Activated CD8-positive, alpha-beta memory T cell treated with anti-CD3 and anti-CD28 coated beads for 24 hours (primary cell): ENCODE measurements at places on chromosomes 5 and 9.

DNA sequence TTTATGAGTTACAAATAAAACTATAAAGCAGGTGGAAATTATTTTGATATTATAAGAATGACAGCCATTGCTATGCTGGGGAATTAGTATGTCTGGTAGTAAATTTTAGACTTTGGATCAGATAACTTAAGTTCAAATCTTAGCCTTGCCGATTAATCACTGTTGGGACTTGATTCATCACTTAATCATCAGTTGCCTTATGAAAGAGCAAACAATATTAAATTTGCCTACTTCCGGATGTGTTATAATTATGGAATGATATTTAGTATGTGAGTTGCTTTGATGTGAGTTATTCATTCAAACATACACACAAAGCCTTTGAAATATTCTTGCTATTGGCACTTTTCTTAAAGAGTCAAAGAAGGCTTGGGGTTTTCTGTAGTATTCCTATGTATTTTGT is 717.7 kb downstream of the BRINP1 start:
- no peak for DNase-seq

GRCh38 chr5:38678076-38678475 is 121.6 kb upstream of the LIFR start:
- DNase-seq = no peak

- DNase-seq = no peak
Measured at GRCh38 chr9:114235033-114235661, 79.8 kb downstream of the COL27A1 start.

GRCh38 chr5:157535042-157535865 is 40.3 kb downstream of the ADAM19 start:
- no peak for DNase-seq

DNA sequence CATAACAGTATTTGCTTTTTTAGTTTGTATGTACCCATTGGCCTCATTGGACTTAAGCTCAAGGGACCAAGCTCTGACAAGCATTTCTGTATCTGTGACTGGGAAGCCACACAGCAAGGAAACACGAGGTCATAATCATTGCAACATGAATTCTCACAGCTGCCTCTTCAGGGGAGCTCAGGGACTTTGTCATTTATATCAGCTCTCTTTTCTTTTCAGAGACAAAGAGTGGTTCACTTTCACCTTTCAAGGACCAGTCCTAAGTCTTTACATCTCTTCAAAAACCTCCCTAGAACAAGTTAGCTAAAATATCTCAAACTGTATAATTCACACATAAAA is 58.6 kb downstream of the ADAMTS12 start:
- no peak for DNase-seq
